Progenitor cell of endocrine pancreas (in vitro differentiated cells): ENCODE measurements at places on chromosomes 13 and 19.

DNA sequence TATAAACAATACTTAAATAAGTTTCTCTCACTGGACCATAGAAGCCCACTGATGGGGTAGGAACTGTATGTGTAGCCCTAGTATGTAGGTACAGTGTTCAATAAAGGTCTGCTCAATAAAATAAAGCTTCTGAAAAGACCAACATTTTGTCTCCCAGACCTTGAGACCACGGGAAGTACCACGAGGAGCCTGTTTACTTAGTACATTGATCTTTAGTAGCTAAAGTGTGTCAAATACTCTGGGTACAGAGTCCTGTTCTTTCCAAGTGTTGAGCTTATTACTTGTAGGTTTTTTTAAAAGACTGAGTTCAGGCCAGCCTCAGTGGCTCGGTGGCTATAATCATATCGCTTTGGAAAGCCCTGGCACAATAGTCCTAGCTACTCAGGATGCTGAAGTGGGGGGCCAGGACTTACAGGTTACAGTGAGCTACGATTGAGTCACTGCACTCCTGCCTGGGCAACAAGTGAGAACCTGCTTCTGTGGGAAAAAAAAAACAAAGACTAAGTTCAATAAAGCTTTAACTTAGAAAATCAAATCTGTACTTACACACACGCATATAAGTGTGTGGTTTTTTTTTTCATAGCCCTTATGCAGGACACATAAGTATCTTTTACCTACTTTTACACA is 3.4 kb downstream of the MTRF1 start:
- no peak for DNase-seq

GRCh38 chr13:26048741-26049140 is 3.1 kb downstream of the SHISA2 start:
- DNase-seq: no peak

GRCh38 chr13:93967286-93967685 is 512.2 kb downstream of the DCT start:
- no peak for DNase-seq

DNA sequence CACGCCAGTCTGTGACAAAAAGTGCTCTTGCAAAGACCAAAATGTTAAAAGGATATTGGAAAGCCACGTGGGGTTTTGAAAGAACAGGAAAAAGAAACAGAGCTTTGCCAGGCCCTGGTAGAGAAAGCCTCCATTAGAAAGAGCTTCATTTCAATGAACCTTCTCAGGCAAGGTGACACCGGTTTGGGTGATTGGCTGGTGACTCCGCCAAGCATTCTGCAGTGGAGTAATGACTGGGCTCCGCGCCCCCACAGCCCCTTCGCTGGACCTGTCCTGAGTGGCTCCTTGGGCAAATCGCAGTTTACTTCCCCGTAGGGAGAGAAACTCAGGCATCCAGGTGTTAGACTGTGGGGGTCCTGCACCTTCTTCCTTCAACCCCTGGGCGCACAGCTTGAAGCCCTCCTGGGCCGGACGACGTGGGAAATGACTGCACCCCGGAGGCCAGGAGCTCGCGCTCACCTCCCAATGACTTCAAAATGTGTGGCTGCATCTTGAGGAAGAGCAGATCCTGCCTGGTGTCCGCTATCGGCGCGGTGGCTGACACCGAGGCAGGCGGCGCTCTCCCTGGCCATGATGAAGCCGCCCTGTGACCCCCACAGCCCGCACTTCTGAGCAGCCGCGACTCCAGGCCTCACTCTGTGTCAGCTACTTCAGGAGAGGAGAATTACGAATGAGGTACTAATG is 444.6 kb upstream of the SGCG start:
- DNase-seq: no peak

DNA sequence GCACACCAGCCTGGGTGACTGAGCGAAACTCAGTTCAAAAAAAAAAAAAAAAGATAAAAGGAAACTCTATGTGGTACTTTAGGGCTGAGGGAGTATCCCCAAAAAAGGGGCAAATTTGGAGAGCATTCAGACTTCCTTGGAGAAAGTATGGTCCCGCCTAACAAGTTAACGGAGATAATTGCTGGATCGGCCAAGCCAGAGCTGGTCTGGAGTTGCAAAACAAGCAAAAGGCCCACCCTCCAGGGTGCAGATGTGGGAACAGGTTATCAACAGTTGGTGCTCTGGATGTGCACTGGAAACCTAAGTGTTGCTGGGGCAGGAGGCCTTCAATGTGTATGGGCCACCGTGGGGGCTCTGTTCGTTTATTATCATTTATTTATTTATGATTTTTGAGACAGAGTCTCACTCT is 2.8 kb downstream of the IQCN start:
- DNase-seq: no peak

DNA sequence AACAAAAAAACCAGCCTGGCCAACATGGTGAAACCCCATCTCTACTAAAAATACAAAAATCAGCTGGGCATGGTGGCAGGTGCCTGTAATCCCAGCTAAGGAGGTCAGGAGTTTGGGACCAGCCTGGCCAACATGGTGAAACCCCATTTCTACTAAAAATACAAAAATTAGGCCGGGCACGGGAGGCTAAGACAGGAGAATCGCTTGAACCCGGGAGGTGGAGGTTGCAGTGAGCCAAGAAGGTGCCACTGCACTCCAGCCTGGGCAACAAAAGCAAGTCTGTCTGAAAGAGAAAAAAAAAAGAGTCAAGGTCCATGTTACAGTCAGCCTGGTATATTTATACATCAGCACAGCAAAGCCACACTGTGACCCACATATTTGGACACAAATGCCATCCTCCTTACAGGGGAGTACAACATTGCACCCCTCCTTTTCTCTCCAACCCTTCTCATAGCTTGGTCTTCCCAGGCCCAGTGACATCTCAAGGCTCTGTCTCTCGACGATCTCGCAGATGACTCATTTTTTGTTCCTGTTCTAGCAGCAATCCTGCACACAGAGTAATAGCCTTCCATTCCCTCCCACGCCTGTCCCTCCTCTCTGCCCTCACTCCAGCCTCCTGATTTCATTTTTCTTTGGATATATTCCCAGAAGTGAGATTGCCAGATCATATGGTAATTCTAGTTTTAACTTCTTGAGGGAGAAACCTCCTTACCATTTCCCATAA is 21.0 kb upstream of the DPP9 start:
- DNase-seq: no peak

DNA sequence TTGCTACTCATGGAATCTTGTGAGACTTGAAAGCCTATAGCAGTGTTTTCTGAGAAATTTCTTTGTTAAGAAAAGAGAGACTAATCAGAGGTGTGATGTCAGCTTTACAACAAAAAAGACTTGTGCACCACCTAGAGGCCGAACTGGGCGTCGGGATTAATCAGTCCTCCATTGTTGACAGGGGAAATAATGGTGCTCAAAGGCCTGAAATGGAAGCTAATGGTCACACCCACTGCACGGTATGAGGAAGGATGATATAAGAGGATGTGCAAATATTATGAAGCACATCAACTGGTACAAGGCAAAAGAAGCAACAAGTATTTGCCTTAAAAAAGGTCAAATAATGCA is 480.2 kb upstream of the MIR17HG start:
- DNase-seq: peak; percentile 40

DNA sequence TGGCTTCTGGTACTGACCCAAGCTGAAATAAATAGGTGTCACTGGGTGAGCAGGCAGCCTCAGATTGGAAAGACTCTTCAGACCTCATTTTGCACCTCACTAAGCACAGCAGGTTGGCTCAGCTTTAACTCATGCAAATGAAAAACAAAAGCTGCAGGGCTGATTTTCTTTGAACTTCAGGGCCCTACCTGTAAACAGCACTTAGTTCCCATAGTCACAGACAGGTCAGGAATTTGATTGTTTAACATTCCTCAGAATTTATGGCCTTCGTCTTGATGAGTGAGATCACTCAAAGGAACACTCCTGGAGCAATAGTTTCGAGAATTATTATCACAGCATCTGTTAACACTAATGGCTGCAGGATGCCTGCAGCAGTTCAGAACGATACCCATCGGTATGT is 718.5 kb downstream of the EFNB2 start:
- no peak for DNase-seq

- DNase-seq: no peak
Measured at GRCh38 chr19:47470447-47471195, 1.1 kb downstream of the SLC8A2 start.

DNA sequence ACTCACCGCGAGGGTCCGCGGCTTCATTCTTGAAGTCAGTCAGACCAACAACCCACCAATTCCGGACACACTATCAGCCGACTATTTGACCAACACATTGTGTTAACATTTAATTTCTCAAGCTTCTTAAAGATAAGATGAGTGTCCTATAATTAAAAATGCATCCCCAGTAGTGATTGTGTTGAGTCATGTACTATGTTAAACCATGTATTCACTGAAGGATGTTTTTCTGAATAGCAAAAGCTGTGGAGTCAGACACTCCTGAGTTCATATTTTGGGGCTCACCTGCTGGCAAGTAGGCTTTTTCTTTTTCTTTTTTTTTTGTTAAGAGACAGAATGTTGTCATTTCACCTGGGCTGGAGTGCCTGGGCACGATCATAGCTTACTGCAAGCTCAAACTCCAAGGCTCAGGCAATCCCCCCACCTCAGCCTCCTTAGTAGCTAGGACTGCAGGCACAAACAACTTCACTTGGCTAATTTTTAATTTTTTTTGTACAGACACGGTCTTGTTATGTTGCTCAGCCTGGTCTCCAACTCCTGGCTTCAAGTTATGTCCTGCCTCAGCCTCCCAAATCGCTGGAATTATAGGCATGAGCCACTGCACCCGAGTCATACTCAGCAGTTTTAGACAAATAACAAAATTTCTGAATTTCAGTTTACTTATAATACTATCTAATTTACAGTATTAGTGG is 606.9 kb downstream of the PCDH9 start:
- DNase-seq: no peak

- DNase-seq: no peak
Measured at GRCh38 chr13:111895896-111896821, 170.8 kb upstream of the SOX1 start.

GRCh38 chr19:17347361-17347760 is 10.0 kb downstream of the GTPBP3 start:
- no peak for DNase-seq

DNA sequence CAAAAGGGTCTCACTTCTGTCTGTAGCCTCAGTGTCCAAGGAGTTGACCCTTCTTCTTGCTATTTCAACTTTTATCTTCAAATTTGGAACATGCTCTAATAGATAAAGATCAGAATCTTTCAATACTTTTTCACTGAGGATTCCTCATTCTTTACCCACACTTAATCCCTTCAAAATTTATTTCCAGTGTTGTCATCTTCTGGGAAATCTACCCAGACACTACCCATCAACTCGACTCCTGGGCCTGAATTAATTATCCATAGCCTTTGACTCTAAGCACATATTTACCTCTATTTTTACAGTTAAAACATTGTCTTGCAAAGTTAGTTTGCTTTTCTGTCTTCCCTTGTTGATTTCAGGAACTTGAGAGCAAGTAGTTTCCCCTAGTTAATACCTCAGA is 1022.5 kb downstream of the PCDH9 start:
- no peak for DNase-seq

DNA sequence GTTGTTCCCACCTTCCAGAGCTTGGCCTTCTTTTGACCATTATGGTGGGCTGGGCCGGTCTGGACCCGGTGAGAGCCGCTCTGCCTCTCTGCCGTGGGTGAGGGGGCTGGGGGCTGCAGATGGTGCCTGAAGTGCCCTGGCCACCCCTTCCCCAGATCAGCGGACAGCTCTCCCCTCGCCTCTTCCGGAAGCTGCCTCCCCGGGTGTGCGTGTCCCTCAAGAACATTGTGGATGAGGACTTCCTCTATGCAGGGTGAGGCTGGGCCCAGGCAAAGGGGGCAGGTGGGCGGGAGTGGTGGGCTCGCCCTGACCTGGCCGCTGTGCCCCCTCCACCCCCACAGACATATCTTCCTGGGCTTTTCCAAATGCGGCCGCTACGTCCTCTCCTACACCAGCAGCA is 1.9 kb downstream of the DCAF15 start:
- DNase-seq: no peak

GRCh38 chr13:97986835-97987234 is 33.4 kb downstream of the IPO5 start:
- DNase-seq: no peak
